ENCODE measurements at places on chromosomes 2 and 18.

DNA sequence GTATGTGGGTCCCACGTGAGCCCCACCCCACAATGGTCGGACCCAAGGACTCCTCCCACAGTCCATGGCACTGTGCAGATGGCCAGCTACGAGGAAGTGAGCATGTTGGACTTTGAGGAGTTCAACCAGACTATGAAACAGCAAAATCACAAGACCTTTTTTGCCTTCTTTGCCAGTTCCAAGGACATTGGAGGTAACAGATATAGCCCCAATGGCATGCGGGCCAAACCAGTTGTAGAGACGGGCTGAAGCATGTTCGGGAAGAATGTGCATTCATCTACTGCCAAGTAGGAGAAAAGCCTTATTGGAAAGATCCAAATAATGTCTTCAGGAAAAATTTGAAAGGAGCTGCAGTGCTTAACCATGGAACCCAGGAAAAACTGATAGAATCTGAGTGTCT, 12.6 kb downstream of the DNER start:
- H3K27ac ChIP-seq = no peak overlapping the region
- no peak overlapping the region for H3K4me3 ChIP-seq
- no peak for DNase-seq
- no peaks in the 10 kb centered on the region for H3K27me3 ChIP-seq
- no peaks in the 10 kb centered on the region for H3K36me3 ChIP-seq

DNA sequence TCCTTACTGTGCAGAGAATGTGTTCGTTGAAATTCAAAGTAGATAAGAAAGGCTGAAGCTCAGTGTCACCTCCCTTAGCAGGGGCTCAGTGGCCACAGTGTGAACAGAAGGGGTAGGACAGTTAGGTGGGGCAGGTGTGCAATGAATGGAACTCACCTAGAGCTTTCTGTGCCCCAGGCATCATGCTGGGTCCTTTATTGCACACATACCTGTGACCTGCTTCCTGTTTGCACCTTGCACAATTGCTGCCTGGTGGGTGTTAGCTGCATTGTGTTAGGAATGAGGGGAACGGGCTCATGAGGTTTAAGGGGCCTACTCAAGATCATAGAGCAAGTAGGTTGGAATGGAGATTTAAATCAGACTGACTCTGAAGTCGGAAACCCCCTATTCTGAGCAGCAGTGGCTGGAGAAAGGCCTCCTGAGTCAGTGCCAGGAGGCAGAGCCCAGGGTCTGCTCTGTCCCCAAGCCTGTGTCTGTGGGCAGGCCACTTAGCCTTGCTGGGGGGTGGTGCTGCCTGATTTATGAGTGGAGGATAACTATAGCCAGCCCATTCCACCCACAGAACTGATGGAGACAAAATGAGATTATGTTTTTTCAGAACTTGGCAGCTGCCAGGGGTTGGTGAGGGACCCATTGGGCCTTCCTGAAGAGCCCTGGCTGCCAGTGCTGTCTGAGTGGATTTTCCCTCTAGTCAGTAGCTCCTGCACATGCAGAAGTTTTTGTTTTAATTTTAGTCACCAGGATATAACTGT, 76.2 kb downstream of the NPAS2 start:
- DNase-seq = no peak
- H3K27ac ChIP-seq = no peak overlapping the region
- no peaks in the 10 kb centered on the region for H3K27me3 ChIP-seq
- no peaks in the 10 kb centered on the region for H3K4me1 ChIP-seq
- no peaks in the 10 kb centered on the region for H3K36me3 ChIP-seq
- H3K4me3 ChIP-seq = no peak overlapping the region

GRCh38 chr18:7598167-7599047, 31.3 kb downstream of the PTPRM start:
- no peaks in the 10 kb centered on the region for H3K4me1 ChIP-seq
- H3K36me3 ChIP-seq = no peaks in the 10 kb centered on the region

- H3K36me3 ChIP-seq = no peaks in the 10 kb centered on the region
- H3K4me1 ChIP-seq = peaks cover 4% of the 10 kb centered on the region
- DNase-seq = no peak
- H3K4me3 ChIP-seq = no peak overlapping the region
- peaks cover 25% of the 10 kb centered on the region for H3K27me3 ChIP-seq
These were observed 1.1 kb upstream of the ATP6V1C2 start for GRCh38 chr2:10720306-10720705.

DNA sequence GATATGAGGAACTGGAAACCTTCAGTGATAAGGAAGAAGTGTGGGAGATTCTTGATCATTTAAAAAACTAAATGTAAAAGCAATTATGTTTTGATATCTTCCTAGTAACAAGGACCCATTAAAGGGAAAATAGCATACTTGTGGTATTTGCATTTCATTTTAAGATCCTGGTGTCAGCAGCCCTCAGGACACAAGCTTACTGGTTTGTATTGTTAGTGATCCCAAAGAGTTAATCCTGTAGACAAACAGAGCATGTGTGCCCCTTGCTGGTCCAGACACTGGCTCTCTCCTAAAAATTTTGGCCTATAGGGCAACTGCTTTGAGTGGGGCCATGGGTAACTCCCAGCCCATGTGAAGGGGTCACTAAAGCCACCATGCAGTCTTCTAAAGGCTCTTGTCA, 101.1 kb upstream of the TFCP2L1 start:
- H3K4me1 ChIP-seq = peaks cover 3% of the 10 kb centered on the region
- no peak for DNase-seq
- H3K27ac ChIP-seq = no peak overlapping the region
- H3K36me3 ChIP-seq = peaks cover 19% of the 10 kb centered on the region
- H3K4me3 ChIP-seq = no peak overlapping the region

GRCh38 chr2:226903179-226903578, 67.3 kb downstream of the RHBDD1 start:
- no peak for DNase-seq
- H3K36me3 ChIP-seq = no peaks in the 10 kb centered on the region
- no peak overlapping the region for H3K27ac ChIP-seq
- H3K4me1 ChIP-seq = peaks cover 35% of the 10 kb centered on the region
- H3K27me3 ChIP-seq = no peaks in the 10 kb centered on the region

DNA sequence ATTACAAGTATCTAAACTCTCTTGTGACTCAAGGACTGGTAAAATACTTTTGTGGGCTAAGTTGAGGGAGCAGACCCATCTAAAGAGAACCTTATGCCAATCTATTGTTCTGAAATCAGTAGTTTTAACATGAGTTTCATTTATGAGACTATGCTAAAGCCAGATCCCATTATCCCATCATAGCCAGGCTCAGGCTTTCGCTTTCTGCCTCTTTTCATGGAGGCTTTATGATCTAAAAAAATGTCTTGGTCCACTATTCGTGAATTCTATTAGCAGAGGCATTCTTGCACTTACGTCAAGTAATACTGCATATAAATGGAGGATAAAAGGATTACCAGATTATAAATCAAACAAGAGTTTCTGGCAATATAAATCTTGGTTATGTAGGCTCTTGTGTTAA, 1636.9 kb upstream of the ACVR2A start:
- no peak for DNase-seq
- H3K27me3 ChIP-seq = no peaks in the 10 kb centered on the region
- H3K27ac ChIP-seq = no peak overlapping the region
- H3K4me3 ChIP-seq = no peak overlapping the region
- H3K4me1 ChIP-seq = no peaks in the 10 kb centered on the region

GRCh38 chr18:63970809-63971205, 926 bp downstream of the SERPINB8 start:
- H3K4me1 ChIP-seq = peaks cover 6% of the 10 kb centered on the region
- H3K27me3 ChIP-seq = no peaks in the 10 kb centered on the region

DNA sequence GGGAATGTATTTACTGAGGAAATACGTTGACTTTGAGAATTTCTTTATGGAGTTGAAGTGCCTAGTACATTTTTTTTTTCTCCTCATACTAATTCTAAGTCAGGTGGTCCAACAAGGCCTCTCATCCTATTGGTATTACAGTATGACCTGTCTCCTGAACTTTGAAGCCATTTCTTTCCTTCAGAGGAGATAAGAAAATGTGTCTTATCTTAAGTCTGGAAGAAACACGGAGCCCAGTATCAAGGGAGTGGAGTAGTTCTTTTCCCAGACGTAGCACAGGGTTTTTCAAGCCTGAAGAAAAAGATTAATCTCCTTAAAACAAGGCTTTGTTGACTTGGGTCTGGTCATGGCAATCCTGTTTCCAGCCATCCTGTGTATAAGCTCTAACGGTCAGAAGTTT, 11.6 kb upstream of the CPS1 start:
- no peaks in the 10 kb centered on the region for H3K36me3 ChIP-seq
- H3K27ac ChIP-seq = no peak overlapping the region
- H3K4me1 ChIP-seq = no peaks in the 10 kb centered on the region
- no peak for DNase-seq
- no peaks in the 10 kb centered on the region for H3K27me3 ChIP-seq
- no peak overlapping the region for H3K4me3 ChIP-seq

DNA sequence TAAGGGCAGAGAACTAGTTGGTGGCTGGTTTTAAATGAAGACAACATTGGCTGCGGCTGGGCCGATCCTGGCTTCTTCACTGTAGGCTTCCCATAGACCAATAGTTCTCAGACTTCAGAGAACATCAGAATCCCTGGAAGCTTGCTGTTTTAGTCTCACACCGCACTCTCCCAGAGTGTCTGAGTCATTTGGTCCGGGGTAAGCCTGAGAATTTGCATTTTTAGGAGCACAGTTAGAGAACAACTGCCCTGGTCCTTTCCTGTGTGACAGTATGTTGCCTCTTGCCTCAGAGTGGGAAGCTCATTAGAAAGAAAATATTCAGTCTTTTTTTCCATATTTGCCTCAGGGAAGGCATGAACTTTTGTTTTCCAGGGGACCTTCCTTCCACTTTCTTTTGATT, 137.1 kb upstream of the GAREM1 start:
- H3K4me3 ChIP-seq = no peak overlapping the region
- no peak overlapping the region for H3K27ac ChIP-seq
- H3K27me3 ChIP-seq = no peaks in the 10 kb centered on the region
- no peaks in the 10 kb centered on the region for H3K4me1 ChIP-seq

- H3K27me3 ChIP-seq = no peaks in the 10 kb centered on the region
- H3K4me3 ChIP-seq = no peak overlapping the region
These were observed 1608.3 kb upstream of the ZEB2 start for GRCh38 chr2:146128216-146128615.

GRCh38 chr2:286774-287392, 1.0 kb downstream of the ALKAL2 start:
- DNase-seq = no peak
- no peak overlapping the region for H3K27ac ChIP-seq
- peaks cover 2% of the 10 kb centered on the region for H3K27me3 ChIP-seq
- H3K4me3 ChIP-seq = no peak overlapping the region

DNA sequence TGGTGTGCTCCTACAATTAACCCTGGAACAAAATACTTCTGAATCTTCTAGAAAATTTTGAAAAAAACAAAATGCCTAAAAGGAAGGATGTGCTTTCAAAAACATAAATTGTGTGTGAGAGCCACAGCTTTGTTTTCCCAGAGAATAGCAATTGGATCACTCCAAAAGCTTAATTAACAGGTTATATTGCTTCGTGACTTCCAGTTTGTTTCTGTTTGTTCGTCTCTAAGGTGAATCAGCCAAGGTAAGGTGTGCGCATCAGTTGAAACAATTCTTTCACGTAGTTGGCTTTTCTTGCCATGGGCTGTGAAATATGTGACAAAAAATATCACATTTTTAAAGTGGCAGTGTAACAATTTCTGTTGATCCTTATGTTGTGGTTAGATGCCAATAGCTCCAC, 90.3 kb upstream of the BARD1 start:
- DNase-seq = no peak
- H3K4me3 ChIP-seq = no peak overlapping the region
- H3K36me3 ChIP-seq = no peaks in the 10 kb centered on the region
- H3K27ac ChIP-seq = no peak overlapping the region
- H3K4me1 ChIP-seq = no peaks in the 10 kb centered on the region

DNA sequence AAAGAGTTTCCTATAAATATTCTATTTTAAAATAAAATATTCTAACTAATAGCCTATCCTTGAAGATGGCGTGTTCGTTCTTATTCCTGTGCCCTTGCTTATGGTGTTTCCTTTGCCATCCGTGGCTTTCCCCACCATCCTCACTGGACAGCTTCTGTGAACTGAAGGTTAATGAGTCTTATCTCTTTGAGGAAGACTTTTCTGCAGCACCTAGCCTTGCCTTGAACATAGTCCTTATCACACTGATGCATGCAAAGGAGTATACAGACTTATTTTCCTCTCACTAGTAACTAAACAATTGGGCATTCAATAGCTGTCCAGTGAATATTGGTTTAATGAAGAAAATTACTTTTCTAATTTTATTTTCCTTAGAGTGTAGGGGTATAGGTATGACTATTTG, 88.1 kb downstream of the GULP1 start:
- H3K4me1 ChIP-seq = no peaks in the 10 kb centered on the region
- no peaks in the 10 kb centered on the region for H3K36me3 ChIP-seq
- no peak overlapping the region for H3K27ac ChIP-seq
- H3K4me3 ChIP-seq = no peak overlapping the region
- no peaks in the 10 kb centered on the region for H3K27me3 ChIP-seq
- no peak for DNase-seq

- peaks cover 3% of the 10 kb centered on the region for H3K36me3 ChIP-seq
- peaks cover 3% of the 10 kb centered on the region for H3K4me1 ChIP-seq
- DNase-seq = no peak
- H3K27me3 ChIP-seq = no peaks in the 10 kb centered on the region
- peak overlapping the region; percentile 81 for H3K27ac ChIP-seq
These were observed 562 bp downstream of the CENPA start for GRCh38 chr2:26786207-26787028.

DNA sequence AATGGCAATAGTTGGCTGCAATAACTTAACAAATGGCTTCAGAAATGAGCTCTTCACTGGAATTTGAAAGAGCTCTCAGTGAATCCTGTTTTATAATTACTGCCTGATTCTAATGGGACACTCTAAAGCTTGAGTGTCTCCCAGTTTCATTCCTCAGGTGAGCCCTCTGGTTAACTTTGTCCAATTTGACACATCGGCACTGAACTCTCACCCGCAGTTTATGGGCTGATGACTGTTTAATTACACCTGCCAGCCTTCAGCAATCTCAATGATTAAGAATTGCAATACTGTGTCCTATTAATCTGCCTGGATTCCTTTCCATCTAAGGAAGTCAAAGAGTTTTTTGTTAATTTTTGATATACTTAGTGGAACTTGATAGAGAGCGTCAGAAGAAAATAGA, 110.7 kb upstream of the NABP1 start:
- no peak overlapping the region for H3K4me3 ChIP-seq
- H3K27me3 ChIP-seq = no peaks in the 10 kb centered on the region
- DNase-seq = no peak
- no peak overlapping the region for H3K27ac ChIP-seq
- H3K36me3 ChIP-seq = no peaks in the 10 kb centered on the region

GRCh38 chr2:120912101-120912985, 176.7 kb downstream of the GLI2 start:
- H3K27me3 ChIP-seq = no peaks in the 10 kb centered on the region
- H3K36me3 ChIP-seq = no peaks in the 10 kb centered on the region
- H3K27ac ChIP-seq = no peak overlapping the region
